ENCODE measurements at places on chromosomes 2 and 18. TPM values are rescaled to one million over a fixed set of nuclear protein-coding genes. Genes with fewer than 3 reads are reported as not detected.

GRCh38 chr18:78244779-78245178, 734.8 kb upstream of the SALL3 start:
- DNase-seq, result no peak

GRCh38 chr18:10286580-10287150, 167.8 kb upstream of the APCDD1 start:
- DNase-seq, result no peak

DNA sequence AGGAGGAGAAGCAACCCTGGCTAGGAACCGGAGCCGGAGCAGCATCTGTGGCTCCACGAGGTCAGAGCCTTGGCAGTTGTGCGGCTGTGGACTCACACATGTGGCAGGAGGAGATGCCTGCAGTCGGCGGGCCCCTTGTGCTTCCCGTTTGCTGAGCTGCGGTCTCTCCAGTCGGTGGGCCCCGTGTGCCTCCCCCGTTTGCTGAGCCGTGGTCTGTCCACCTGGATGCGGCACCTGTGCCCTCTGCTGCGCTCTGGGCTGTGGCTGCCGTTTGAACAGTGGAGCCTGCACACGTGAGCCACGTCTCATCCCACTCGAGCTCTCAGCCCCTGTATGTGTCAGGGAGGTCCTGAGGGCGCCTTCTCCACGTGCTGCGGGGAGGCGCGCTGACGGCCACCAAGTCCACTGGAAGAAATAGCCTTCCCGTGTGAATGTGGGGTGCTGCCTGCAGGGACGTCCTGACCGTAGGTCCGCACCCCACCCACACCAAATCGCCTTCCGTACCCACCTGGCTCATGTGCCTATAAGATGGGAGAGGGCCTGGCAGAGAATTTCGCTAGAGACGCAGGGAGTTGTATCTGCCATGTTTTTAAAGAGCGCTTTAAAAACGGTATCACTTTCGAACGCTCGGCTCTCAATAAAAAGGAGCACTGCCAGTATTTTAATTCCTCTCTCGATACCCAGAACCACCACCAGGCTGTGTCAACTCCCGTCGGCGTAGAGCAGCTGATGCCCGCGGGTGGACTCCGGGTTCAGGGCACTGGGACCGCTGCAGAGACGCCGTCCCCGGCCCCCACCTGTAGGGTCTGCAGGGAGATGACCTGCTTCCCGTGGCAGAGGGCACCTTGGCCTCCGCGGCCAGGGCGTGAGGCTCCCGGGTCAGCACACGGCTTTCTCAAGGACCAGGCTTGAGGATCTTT, 117.0 kb downstream of the NFATC1 start:
- DNase-seq, result no peak

DNA sequence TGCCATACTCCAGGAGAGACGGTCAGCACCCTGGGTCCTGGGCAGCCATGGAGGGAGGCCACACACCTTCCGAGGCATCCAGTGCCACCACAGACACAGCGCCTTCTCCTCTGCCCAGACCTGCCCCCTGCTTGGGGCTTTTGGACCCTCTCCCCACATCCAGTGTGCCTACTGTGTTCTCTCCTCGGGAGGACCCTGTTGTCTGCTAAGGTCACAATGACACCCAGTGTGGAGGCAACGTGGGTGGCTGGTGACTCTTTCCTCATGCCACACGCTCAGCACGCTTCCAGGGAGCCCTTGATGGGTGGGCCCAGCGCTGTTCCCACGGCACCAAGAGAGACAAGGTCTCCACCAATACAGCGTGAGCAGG, 251.9 kb downstream of the EIPR1 start:
- DNase-seq, result no peak

DNA sequence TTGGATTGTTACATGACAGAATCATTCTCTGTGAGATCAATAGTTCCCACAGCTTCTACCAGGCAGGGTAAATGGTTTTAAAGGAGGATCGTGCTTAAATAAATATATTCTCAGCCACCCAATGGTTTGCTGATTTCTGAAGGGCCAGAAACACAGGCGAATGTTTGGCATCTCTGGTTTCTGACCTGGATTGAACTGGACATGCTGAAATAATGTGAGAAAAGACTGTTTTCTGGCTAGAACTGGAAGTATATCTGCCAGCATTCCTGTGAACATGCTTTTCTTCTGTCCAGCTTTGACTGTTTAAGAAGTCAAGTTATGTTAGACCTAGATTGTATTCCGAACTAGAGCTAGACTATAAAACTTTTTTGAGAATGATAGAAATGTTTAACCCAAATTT, 77.1 kb upstream of the COL3A1 start:
- DNase-seq, result no peak

Gene KCNG2
- 0.19 TPM for polyA plus RNA-seq

Gene NUP35
- polyA plus RNA-seq, result 24.2 TPM

Gene IGFBP5
- 460 TPM for polyA plus RNA-seq

Gene RHOB
- polyA plus RNA-seq, result 76.9 TPM

Measured in left renal pelvis (tissue), 4 donors.